ENCODE measurements at places on chromosomes 6 and 20.

GRCh38 chr6:3347247-3347646 is 88.5 kb downstream of the PSMG4 start:
- no peak for DNase-seq

GRCh38 chr6:137112067-137112355 is 61.4 kb downstream of the IL22RA2 start:
- DNase-seq: no peak

GRCh38 chr20:58642441-58642840 is 8.6 kb upstream of the STX16 start:
- no peak for DNase-seq

DNA sequence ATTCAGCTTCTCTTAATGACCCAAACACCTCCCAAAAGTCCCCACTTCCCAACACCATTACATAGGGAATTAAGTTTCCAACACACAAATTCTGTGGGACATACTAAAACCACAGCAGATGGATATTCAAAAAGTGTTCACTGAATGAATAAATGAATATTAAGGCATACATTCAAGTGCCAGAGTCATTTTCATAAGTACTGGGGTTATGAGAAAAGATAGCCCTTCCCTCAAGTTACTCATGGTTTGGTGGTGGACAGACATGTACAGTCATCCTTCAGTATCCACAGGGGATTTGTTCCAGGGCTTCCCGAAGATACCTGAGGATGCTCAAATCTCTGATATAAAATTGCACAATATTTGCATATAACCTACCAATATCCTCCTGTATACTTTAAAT is 50.4 kb downstream of the HS3ST5 start:
- no peak for DNase-seq

DNA sequence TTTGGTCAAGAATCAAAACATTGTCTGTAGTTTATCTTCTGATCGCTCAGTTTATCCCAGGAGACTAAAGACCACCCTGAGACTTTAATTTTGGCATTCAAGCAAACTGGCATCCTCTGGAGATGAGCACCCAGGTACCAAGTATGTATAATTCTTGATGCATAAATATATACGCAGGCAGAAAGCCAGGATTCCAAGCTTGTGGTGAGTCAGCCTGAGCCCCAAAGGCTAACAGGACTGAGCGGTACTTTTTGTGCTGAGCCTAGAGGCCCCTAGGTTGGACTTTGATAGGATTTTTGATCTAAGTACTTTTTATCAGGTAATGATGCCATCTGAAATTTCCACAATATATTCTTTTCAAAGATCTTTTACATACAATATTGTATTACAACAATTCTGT is 301.3 kb downstream of the TFAP2B start:
- no peak for DNase-seq

- no peak for DNase-seq
These were observed 7.8 kb downstream of the PREX1 start for GRCh38 chr20:48819821-48820648.
